ENCODE measurements at places on chromosomes 12 and 14.

GRCh38 chr12:127277882-127278281, 989.1 kb upstream of the TMEM132C start:
- no peak for DNase-seq

DNA sequence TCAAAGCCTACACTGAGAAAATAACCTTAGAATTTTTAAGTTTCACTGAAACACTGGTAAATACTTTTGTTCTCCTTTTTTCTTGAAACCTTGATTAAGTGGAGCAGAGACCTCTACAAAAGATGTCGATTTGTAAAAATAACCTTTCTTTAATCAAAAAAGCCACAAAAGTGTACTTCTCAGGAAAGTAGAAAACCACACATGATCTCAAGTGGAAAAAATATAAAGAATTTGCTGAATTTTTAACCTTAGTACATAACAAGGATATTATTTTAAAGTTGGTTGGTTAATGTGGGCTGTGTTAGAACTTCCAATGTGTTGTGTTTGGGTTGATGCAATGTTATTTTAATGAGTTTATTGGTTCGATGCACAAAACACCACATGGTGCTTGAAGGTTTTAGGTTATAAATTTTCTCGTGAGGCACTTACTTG, 8.6 kb downstream of the LGR5 start:
- no peak for DNase-seq

- DNase-seq: no peak
These were observed 120.8 kb downstream of the PPHLN1 start for GRCh38 chr12:42446761-42447160.

GRCh38 chr14:61662437-61663311, 32.6 kb upstream of the HIF1A start:
- DNase-seq: no peak

GRCh38 chr14:37168721-37169120, 3.7 kb downstream of the SLC25A21 start:
- no peak for DNase-seq

GRCh38 chr14:38808734-38809455, 294.1 kb downstream of the SEC23A start:
- no peak for DNase-seq

DNA sequence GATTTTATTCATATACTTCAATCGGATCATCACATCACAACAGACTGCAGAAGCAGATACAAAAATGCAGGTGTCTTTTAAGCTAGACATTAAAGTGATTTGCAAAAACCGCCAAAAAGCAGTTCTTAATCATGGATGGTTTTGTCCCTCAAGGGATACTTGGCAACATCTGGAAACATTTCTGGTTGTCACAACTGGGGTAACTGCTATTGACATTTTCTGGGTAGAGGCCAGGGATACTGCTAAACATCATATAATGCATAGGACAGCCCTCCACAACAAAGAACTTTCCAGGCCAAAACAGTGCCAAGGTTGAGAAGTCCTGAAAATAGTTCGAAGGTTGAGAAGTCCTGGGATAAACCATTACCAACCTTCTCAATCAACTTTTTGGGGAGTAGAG, 101.8 kb upstream of the BBS10 start:
- DNase-seq: no peak

- DNase-seq: no peak
These were observed 96.2 kb upstream of the ALX1 start for GRCh38 chr12:85183855-85184254.

- no peak for DNase-seq
These were observed 25.9 kb upstream of the PAPLN start for GRCh38 chr14:73211251-73212040.

- peak; percentile 47 for DNase-seq
These were observed 7.7 kb downstream of the GATC start for GRCh38 chr12:120453977-120454376.

DNA sequence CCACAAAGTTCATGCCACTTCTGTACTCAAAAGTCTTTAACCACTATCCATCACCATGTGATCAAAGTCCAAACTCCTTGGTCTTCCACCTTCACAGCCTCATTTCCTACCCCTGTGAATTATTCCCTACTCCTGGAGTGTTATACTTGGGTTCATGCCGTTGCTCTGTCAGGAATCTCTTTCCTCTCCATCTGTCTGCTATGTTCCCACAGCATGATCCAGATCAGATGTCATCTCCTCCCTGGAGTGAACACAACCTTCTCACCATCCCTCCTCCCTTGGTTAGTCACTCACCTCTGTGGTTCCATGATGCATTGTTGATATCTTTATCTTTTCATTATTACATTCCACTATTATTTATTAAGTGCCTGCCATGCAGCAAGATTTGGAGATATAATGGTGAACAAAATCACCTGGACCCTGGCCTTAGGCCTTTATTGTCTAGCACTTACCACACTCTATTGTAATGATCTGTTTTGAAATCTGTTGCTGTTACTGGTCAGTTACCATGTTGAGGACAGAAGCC, 22.4 kb downstream of the LACRT start:
- DNase-seq: no peak

DNA sequence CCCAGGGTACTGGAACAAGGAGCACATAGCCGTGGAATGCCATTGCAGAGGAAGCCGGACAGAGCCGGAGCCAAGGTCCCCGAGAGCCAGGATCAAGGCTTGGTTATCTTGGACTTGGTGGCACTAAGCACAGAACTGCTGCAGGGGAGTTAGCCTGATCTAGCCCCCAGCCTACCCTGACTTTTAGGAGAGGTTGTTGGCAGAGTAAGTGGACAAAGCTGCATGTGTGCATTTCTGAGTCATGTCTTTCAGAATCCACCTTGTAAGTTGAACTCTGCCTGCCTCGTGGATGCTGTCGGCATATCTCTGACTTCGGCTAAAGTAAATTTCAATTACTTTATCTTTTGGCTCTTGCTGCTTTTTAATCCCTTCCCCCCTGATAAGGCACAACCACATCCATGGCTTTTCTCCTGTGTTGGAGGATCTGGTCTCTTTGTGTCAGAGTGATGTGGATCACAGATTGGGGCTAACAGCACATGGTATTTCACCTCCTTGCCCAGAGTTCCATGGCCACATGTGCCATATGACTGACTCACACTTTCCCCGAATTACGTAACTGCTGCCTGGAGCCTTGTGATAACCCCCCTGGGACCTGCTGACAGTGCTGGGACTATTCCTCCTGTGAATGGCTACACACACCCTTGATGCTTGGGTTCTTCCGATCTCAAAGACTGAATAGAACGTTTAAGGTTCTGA, 240.3 kb downstream of the EMP1 start:
- DNase-seq: no peak

GRCh38 chr12:2624543-2625288, 170.1 kb upstream of the FKBP4 start:
- peak; percentile 80 for DNase-seq

- peak; percentile 16 for DNase-seq
These were observed 8.3 kb downstream of the DIO2 start for GRCh38 chr14:80202888-80203562.

- DNase-seq: no peak
These were observed 43.5 kb downstream of the DPF3 start for GRCh38 chr14:72850360-72850759.

DNA sequence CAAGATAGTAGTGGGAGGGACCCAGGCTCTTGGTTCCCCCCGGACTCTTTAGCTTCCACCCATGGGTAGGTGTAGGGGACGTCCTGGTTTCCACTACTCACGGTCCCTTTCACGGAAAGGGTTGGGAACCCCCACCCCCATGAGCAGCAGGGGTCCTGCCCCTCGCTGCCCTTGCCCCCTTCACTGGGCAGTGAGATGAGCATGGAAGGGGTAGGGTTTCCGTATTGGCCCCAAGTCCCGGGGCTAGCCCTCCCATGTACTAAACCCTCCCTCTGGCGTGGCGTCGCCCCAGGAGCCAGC, 12.7 kb downstream of the AGAP2 start:
- no peak for DNase-seq

DNA sequence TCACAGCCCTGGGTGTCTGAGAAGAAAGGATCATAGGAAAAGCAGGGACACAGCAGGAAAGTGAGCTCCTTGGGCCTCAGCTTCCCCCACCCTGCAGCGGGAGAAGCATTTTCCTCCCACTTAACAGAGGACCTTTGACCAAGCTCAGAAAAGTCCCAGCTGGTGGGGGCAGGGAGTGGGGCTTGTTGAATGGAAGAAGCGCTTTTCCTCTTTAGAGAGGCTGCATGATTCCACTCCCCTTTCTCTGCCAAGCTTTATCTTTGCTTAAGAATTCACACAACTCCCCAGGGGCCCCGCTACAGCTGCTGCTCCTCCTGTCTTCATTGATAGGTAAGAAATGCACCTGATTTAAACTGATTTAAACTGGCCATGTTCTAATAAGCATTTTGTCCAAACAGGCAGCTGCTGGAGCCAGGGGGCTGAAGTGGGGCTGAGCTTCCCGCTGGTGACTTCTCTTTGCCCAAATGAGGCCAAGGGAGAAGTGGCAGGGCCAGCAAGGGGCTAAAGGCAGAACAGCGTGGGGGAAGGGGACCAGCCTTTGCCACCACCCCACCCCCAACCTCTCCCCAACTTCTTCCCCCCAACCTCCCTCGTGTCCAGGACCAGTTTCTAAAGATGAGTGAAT, 1.7 kb upstream of the PAPLN start:
- peak; percentile 27 for DNase-seq

GRCh38 chr14:106347890-106348755, 821.7 kb downstream of the TMEM121 start:
- no peak for DNase-seq

- no peak for DNase-seq
These were observed 22.5 kb upstream of the YAF2 start for GRCh38 chr12:42260518-42260917.

DNA sequence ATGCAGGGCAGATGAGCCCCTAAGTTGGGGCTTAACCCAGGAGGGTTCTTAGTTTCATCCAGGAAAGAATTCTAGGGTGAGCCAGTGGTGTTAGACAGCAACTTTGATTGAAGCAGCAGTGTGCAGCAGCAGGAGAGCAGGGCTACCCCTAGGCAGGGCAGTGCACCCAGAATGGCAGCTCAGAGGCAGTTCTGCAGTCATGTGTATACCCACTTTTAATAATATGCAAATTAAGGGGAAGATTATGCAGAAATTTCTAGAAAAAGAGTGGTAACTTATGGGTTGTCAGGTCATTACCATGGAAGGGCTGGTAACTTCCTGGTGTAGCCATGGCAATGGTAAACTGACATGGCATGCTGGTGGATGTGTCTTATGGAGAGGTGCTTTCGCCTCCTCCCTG, 297.5 kb downstream of the PCNX1 start:
- DNase-seq: no peak

DNA sequence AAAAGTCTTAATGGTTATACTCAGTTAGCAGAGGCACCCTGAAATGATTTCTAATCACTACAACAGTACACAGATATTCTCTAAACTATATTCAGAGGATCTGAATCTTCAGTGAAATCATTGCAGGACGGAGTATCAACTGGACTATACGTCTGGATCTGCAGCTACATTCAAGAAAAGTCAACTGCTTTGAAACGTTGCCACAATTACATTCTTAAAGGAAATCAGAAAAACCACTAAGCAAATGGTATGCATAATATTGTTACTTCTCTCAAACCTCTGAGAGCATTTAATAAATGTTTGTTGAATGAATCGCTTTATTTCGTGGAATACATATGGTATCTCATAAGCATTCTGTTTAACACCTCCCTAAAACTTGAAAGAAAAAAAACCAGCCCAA, 67.4 kb downstream of the MED13L start:
- DNase-seq: no peak

- DNase-seq: no peak
These were observed 153.6 kb downstream of the ATP23 start for GRCh38 chr12:58095002-58095401.

GRCh38 chr14:72404998-72405397, 472.8 kb downstream of the RGS6 start:
- no peak for DNase-seq
